ENCODE measurements at places on chromosomes 1 and 21.
A peak's percentile ranks its signal among the peaks of the same experiment; 100 is the strongest.

DNA sequence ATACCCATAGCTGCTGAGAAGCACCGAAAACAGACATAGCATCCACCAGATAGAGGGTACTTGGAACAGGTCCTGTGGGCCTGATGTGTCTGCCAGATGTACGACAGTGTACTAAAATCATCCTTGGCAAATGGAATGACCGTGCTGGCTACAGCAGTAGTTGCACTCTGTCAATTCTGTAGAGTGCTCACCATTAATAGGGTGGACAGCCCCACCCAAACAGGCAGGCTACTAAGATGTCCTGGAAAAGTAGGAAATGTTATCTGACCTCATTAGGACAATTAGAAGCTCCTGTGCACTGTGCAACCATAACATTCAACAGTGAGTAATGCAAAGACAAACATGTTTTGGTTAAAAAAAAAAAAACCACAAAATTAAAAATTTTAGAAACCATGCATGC is 106.2 kb downstream of the PTPN14 start:
- no peak for DNase-seq

GRCh38 chr1:226692051-226692792 is 46.9 kb downstream of the ITPKB start:
- no peak for DNase-seq

GRCh38 chr1:156420205-156421061 is 51.4 kb downstream of the RHBG start:
- DNase-seq: peak; percentile 45

GRCh38 chr21:37407719-37408420 is 41.3 kb downstream of the DYRK1A start:
- no peak for DNase-seq

- no peak for DNase-seq
Measured at GRCh38 chr1:25140073-25140797, 92.1 kb downstream of the SYF2 start.

DNA sequence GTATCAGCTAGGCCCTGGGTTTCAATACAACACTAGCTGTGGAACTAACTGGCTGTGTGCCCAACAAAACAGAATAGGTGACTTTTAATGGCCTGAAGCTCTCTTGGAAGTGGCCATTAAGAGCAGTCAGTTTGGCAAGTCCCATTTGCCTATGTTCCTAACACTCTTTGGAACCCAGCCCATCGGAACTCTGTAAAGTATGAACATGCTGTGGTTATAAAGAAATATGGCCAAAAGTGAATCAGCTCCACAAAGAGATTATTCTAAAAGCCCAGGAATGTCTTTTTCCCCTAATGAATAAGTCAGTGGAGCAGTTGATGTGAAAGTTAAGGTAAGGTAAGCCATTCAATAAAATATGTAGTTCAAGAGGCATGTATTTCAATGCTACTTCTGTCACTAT is 223.7 kb upstream of the ADAMTS5 start:
- DNase-seq: no peak

DNA sequence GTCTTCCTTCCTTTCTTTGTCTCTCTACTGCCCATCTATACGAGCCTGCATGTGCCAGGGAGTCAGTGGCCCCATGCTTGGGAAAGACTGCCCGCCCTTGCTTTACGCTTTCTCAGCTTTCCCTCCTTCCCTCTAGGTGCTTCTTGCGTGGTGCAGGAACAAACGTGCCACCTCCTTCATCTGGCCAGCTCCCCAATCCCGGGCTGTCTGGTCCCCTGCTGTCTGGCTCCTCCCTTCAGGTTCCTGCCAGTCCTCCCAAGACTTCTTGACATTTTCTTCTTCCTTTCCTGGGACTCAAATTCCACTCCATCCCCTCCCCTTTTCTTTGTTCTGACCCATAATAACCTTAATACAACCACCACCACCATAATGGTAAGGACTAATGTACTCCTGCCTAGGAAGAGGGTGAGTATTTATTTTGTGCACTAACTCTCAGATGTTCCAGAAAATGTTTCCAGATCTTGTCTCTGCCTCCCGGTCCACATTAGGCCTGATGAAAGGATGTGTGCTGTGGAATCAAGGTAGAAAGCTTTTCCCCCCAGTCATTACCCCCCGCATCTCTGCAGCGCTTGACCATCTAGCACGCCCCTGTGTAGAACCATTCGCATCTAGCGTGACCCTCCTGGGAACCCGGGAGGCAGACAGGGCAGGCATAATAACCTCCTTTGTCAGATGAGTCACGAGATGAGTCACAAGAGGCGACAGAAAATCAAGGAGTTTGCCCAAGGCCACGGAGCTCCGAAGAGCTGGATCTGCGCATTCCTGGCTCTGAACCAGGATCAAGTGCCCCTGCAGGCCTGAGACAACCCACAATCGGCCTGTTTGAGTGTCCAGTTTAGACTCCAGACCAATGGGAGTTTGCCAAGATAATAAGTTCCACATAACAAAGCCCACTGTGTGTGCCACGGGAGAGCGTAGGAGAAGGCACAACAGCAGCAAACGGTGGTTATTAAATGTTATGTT is 60.1 kb upstream of the NEK2 start:
- no peak for DNase-seq

- no peak for DNase-seq
Measured at GRCh38 chr1:100713626-100714025, 5.9 kb upstream of the VCAM1 start.

All from activated CD4-positive, alpha-beta T cell treated with anti-CD3 and anti-CD28 coated beads for 48 hours (primary cell).